ENCODE measurements at places on chromosomes 6 and 20.

DNA sequence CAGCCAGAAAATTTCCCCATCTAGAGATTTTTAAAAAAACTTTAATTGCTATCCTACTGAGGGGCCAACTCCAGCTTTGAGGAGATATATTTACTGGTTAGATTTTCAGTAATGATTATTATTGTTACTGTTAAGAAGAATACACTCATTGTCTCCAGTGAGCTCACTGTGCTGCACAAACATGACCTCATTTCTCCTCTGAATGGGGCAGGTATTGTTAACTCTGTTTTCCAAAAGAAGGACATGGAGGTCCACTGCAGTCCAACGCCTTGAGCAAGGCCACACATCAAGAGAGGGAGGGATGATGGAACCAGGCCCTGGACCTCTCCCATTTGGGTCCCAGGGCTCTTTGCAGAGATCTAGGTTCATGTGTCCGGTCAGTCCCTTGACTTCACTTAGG, 13.9 kb upstream of the SCUBE3 start:
- DNase-seq: no peak

DNA sequence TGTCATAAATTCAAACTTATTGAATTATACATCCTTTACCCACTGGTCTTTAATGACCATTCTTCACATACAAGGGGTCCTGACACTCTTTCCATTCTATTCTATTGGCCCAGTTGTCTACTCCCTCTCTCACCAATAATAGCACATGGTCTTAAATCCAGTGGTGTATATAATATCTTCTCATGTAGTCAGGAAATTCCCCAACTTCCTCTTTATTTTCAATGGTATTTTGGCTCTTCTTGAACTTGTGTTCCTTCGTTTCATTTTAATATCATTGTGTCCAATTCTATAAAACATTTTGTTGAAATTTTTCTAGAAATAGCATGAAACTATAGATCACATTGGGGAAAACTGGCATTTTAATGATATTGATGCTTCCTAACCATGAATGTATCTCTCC, 36.8 kb downstream of the PSMB9 start:
- DNase-seq: no peak

DNA sequence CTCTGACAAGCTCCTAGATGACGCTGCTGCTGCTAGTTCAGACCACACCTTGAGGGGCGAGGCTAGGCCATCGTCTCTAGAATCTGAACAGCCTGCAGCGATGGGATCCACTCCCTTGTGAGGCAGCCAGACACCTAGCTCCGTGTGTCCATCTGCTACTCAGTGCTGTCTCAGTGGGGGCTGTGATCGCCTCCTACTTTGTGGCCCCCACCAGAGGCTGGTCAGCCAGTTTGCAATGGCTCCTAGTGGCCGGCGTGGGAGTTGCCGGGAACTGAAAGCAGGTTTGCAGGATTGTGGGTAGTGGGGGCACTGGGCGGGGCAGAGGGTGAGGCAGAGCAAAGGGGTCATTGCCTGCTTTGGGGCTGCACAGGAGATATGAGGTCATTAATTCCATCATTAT, 2.8 kb downstream of the CCN5 start:
- DNase-seq: no peak

GRCh38 chr20:13395232-13395631, 174.2 kb downstream of the ISM1 start:
- DNase-seq: no peak

GRCh38 chr20:39849171-39849570, 839.9 kb downstream of the MAFB start:
- no peak for DNase-seq

DNA sequence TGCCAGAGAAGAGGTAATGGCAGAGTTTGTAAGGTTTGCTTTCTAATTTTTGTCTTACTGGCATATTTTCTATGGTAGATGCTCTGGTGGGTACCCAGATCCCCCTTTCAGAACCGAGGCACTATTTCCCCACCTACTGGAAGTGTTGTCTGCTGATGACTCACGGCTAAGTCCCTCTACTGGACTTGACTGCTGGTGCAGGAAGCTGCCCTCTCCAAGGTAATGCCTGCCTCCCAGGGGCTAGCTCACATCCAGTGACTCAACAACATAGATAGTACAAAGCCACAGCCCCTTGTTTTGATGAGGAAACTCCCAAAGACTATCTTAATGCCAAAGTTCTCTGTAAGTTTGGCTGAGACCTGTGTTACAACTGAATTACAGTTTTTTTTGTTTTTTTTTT, 285.4 kb upstream of the FLRT3 start:
- DNase-seq: no peak

DNA sequence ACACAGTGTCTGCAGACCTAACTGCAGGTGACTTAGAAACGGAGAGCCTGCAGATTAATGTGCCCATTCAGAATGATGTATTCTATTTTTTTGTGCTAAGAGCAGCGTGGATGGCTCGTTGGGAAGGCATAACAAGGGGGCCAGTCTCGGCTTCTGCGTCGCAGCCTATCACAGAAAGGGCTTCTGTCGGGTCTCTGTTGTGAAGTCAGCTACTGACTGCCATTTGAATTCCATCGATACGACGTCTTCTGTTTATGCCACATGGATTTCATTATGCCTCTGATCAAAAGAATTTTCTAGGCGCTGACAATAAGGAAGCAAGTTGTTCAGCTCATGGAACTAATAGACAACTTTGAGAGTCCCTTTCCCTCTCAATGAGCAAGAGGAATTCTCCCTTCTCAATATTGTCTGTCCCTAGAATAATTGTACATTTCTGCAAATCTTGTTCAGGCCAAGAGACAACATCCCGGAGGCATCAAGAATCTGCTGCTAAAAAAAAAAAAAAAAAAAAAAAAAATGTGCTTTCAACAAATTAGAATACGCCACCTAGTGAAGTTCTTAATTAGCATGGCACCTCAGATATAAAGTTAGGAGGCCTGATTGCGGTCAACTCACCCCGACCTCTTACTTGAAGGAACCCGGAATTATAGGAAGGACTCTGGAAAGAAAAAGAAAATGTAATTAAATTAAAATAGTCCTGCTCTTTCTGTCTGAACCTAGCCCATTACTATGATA, 223.9 kb downstream of the TSHZ2 start:
- DNase-seq: no peak

DNA sequence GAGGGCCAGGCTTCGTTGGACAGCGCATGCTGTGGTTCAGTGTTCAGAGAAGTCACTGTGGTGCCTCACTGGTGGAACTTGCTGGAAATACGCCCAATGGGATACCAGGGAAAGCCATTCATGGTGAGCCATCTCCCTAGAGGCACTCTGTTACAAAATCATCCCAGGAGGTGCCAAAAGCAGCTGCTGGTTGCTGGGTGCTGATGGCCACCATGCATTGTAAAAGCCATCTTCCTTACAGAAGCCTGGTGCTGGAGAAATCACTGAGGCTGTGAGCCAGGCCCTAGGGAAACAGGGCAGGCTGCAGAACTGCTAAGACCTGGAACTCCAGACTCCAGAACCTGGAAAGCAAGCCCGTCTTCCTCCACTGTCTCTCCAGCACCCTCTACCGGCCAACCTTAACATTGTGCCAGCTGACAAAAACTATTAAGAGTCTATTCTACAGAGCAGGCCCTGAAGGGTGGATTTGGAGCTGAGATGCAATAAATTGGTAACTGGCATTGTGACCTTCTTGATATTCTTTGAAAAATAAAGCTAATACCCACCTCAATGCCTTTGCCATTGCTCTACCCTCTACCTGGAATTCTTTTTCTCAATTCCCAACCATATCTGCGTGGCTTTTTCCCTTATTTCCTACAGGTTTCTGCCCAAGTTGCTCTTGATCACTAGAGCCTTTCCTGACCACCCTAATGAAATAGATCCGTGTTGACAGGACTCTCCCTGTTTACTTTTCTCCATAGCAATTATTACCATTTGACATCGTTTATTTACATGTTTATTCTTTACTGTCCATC, 18.5 kb downstream of the SNRPB start:
- peak; percentile 22 for DNase-seq

GRCh38 chr6:158624684-158625682, 19.6 kb downstream of the DYNLT1 start:
- DNase-seq: no peak

DNA sequence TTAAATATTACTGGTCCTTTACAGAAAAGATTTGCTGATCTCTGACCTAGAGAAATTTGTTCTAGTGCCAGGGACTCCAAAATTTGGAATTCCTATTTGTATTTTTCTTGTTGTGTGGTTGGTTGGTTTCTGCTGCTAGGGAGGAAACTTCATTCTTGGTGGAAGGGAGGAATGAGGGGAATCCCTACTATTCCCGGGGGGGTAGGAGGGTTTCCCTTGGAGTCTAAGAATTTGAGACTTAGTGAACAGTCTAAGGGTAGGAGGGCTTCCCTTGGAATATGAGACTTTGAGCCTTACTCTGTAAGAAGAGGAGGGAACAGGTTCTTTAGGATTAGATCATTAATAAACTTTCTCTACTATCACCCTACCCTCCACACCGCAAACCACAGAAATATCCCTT, 67.1 kb upstream of the ADGRF1 start:
- no peak for DNase-seq

DNA sequence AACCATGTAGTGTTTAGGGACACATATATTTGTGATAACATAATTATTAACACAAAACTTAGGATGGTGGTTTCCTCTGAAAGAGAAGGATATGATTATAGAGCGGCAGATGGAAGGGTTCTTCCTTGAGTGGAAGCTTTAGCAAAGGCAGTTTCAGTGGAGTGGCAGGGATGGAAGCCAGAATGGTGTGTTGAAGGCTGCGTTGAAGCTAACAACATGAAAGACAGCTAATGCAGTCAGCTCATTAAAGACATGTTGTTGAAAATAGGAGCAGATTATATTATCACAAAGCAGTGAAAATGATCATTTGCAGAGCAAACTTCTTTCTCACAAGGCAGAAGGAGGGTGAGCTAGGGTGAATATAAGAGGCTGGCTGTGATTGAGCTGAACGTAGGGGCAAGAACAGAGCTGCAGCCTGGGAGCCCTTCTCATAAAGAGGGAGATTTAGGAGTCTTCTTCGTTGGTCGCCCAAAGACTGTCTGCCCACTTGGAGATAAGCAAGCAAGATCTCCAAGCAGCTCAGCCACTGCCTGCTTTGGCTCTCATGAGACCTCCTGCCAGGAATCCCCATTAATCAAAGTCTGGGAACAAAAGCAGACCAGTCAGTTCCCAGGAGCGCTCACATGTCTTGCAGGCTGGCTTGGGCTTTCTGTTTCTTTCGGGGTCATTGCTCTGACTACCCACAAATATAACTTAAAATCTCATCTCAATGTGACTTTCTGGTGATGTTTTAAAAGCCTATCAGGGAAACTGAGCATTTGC, 2.6 kb upstream of the ANKRD6 start:
- DNase-seq: no peak

DNA sequence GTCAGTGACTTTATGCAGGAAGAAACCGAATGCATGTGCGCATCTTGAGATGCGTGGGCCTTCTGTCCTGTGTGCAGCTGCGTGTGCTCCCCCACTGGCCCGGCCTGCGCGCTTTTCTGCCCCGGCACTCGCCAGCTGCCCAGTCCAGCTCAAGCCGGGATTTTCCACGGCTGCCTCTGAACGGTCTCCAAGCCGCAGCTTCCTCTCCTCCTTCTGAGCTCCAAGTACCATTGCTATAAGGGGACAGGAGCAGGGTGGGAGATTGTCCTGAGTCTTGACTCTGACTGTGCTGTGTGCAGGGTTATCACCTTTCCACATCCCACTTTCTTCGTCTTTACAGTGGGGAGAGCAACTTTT, 302.8 kb downstream of the THBS2 start:
- DNase-seq: no peak

GRCh38 chr20:3222635-3223600, 13.6 kb downstream of the ITPA start:
- DNase-seq: no peak

- DNase-seq: no peak
Measured at GRCh38 chr20:23233341-23233740, 117.2 kb upstream of the NXT1 start.

DNA sequence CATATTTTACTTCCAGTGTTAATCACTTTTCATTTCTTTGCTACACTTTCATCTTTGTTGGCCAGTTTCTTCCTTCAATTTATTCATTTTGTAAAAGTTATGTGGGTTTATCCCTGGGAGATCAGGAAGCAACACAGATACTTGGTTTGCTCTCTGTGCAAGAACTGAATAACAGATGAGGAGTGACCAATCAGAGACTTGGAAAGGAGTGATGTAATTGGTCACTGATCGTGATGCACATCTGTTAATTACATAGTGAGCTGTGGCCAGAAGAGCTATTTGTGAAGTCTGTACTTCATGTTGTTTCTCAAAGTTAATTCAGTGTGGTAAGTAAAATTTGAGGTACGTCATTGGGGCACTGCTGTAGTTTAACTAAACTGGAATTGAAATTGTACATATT, 21.3 kb downstream of the ANKRD6 start:
- DNase-seq: no peak

- no peak for DNase-seq
Measured at GRCh38 chr6:163958646-163959045, 544.1 kb downstream of the QKI start.

DNA sequence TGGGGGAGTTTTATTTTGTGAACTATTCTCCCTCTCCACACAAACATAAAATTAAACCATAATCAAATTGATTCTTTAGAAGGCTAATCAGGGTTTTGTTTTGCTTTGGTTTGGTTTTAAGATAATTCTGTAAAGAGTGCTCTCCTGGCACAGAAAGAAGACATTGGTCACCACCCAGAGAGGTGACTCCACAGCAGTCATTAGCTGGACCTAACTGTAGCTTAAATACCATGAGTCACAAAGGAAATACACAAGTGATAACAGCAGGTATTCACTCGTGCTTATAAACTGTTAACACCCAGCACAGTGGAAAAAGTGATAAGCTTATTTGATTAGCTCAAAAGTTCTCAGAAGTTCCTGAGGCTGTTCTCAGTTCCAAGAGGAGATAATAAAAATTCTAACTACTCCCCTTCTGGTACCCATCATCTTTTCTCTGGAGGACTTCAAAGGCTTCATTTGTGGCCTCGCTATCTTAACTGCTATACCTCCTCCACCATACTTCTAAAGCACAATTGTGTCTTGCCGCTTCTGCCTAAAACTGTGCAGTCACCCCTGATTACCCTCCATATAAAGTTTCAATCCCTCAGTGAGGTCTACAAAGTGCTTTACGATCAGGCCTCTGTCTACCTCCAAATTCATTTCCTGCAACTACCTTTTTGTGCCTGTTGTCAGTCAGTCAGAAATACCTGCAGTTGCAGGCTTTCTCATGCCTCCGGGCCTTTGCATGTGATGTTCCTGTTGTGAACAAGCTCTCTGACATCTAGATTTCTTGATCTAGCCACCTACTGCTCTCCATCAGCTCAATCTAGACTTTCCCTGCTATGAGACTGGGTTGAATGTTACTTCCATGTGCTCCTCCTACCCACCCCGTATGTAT, 201.1 kb downstream of the SAMD5 start:
- no peak for DNase-seq
